Brain microvascular endothelial cell (primary cell): ENCODE measurements at places on chromosomes 5 and 9.
A peak's percentile ranks its signal among the peaks of the same experiment; 100 is the strongest.

DNA sequence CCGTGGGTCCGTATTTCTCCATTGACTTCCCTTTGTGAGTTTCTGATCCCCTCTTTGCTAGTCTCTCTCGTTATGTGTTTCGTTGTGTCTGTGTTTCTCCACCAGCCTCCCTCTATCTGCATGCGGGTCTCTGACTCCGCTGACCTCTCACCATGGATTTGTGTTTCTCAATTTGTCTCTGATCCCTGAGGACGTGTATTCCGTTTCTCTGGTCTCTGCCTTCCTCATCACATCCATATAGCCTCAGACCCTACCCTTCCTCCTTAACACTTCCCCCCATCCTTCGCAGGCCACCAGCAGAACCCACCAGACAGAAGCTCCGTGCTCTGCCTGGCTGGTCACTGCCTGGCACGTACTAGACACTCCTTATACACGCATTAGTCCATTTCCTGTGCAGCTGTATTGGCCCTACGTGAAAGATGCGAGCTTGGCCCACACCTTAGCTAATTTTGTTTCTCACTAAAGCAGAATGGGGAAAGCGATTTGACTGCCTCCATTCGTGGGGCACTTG is 631 bp downstream of the B4GALT7 start:
- DNase-seq = peak; percentile 28

GRCh38 chr9:95093586-95093985 is 223.9 kb downstream of the FANCC start:
- DNase-seq = no peak

DNA sequence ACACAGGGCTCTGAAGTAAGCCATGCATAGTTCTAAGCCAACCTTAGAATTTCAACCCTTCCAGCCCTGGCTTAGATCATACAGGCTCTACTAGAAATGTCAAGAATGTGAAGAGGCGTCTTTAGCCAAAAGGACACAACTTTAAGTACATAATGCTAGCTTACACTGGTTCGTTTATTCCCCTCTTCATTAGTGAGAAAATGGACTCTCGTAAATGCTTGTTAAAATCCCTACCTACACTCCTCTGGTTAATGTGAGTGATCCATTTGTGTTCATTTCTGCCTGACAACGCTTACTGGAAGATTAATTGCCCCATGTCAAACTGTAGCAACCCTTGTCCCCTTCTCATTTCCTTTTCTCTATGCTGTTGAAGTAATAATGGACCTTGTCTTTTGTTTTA is 149.3 kb upstream of the POU5F2 start:
- DNase-seq = no peak

DNA sequence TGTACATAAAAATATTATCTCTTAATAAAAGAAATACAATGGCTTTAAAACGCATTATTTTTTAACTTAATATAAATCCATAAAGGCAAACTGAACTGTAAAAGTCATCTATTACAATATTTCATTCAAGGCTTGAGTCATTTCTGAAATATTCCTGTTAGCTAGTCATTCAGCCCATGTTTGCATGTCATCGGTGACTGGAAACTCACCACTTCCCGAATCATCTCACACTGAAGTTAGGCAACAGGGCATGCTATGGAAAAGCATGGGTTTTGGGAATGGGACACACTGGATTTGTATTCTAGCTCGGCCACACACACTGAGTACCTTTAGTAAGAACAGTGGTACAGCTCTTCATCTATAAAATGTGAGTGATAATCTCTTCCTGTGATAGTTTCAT is 691.1 kb upstream of the C9orf72 start:
- DNase-seq = peak; percentile 55

- DNase-seq = peak; percentile 53
Observed at GRCh38 chr9:113587471-113588031, 124.0 kb downstream of the RGS3 start.

DNA sequence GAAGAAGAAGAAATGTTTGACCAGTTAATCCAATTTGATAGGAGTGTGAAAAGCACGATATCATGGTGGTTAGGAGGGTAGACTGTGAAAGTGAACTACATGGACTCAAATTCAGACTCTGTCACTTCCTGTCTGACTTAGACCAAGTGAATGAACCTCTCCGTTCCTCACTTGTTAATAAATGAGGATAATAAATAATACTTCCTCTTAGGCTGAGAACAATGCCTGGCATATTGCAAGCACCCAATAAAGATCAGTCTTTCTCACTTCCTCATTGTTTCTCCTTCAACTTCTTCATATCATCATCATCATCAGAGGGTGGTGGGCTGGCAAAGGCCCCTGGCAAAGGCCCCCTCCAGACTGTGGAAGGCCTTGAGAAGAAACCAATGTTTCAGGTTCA is 148.7 kb downstream of the CDK5RAP2 start:
- no peak for DNase-seq

DNA sequence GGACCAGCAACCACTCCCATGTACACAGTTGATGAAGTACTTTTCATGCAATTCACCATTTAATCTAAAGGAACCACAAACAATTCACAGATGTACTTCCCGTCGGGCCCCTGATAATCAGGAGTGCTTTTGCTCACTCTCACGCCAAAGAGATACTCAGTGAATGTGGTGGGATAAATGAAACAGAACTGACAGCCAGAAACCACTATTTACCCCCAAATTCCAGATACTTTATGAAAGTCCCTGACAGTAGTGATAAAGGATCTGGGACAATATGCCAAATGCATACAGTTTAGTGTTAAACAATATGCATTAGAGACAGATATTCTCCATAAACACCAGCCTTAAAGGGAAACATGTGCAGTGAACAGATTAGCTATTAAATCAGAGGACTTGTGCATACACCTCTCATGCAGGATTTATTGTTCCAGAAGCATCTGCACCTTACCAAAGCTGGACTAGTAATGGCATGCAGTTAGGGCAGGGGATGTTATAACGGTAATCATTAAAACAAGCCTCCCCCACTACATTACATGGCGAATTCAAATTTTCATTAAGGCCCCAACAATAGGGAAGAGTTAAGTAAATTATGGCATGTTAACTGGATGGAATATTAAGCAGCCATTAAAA is 74.0 kb upstream of the SLC25A51 start:
- no peak for DNase-seq

GRCh38 chr9:20333991-20334390 is 288.3 kb downstream of the MLLT3 start:
- DNase-seq = no peak

DNA sequence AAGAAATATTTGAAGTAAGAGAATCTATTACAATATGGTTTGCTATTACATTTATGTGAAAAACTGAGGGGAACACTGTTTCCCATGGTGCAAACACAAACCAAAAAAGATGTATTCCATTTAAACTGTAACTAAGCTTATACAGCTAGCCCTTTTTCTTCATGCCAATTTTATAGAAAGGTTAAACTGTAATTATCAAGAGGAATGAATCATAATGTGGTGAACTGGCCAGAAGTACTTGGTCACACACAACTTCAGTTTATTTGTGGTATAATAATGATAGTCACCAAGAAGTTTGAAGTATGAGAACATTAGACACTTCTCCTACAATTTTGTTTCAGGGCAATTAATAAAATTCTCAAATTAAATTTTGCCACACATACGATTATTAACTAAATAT is 177.9 kb downstream of the XRCC4 start:
- DNase-seq = no peak

DNA sequence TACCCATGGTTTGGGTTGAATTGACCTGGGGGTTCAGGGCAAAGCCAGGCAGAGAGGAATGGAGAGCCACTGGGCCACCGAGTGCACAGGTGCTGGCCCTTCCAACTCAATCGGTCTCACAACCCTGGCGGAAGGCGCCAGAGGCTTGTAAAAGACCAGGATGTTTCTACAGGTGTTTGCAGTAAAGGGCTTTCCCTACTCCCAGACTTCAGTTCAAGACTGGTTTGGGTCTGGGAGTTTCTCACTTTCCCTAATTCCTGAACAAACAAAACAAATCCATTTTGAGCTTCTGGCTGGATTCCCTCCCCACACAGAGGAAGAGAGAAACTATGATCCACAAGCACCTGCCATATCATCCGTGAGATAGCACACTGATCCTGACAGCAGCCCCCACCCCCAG is 125.2 kb upstream of the KLF4 start:
- no peak for DNase-seq

GRCh38 chr9:122133984-122134535 is 25.5 kb downstream of the NDUFA8 start:
- no peak for DNase-seq

DNA sequence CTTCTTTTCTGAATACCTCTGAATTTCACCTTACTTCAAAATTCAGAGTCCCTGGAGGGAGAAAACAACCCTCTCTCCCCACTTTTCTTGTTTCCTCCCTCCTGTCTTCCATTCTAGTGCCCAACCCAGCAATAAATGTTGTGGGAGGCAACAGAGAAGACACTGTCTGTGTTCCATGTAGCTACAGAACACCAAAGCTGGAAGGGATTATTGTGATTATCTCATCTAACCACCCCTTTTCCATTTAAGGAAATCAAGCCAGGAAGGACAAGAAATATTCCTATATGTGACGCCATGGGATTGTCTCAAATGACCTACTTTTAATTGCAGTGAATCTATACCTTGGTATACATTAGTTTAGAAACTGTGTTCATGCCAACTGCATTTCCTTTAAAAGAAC is 476.6 kb upstream of the TNC start:
- peak; percentile 42 for DNase-seq

DNA sequence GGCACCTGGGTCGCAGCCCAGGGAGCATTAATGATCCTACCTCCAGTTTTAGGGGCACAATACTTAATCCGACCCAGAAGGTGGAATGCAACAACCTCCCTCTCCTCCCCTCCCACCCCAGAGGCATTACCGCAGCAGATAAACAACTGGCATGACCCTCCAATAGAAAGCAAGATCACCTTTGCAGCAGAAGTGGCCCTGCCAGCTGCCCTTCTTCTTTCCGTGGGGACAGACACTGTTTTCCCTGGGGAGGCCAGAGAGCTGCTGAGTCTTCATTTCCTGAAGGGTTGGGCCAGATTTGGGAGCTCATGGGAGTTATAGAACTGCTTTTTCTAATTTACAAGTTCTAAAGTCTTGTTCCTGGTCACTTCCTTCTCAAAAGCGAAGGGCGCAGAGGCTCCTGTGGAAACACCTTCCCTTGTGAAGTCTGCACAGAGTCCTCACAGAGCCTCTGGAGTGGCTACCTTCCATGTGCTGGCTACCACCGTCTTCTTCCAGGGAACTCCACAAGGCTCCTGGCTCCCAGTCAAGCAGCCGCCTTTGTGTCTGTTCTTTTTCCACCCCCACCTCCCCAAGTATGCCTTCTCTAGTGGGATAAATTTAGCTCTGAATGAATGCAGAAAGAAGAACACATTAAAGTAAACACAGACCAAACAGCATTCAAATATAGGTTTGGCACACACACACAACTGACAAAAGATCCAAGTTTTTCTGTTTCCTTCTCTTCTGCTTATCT is 8.0 kb upstream of the PALM2AKAP2 start:
- no peak for DNase-seq

DNA sequence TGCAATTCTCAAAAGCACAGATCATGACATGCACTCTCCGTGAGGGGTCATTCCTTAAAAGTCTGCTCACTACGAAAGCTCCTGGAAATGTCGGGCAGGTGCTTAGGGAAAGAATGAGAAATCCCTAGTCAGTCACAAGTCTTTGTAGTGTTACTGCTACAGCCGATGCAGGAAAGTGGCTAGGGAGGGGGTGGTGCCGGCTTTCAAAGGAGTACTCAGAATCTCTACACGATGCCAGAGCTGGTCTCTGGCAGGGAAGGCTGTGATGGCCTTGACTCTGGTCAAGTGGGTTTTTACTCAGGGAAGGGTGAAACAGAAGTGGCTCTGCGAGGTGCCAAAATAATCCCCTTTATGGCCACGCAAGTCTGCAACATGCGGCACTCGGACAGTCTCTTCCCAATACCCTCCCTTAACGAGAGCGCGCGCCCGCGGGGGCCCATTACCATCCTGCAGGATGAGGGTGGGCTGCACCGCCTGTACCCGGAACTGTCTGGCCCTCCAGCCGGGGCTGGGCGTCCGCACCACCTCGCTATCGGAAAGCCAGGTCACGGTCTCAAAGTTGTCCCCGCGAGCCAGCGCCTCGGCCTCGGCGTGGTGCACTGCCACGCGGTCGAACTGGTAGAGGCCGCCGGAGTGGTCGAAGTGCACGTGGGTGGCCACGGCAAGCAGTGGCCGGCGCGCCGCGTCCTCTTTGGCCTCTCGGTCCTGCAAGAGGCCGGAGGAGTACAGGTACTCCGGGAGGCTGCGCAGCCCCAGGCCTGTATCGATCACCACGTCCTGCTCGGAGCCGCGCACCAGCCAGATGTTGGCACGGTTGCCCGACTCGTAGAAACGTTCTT is 956 bp downstream of the MBLAC2 start:
- peak; percentile 28 for DNase-seq

DNA sequence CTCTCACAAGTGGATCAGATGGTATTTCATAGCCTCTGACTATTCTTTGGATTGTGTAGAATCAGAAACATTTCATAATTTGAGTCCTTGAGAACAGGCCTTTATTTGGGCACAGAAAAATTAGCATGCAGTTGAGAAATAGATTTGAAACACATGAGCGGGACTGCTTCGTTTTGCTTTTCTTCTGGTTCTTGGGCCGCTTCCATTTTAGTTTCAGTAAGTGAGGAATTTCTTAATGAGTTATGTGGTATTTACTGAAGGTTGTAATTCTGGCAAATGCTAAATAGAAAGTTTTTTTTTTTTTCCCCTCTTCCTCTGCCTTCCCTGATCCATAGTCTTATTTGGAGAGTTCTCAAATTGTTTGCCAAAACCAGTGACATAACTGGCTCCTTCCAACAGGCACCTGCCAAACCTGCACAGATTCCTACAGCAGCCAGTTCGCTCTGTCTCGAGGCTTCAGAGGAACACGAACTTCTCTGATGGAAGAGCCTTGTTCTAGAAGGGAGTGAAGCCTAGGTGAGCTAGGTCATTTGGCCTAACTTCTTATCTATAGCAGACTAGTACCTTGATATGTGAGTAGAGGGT is 71.2 kb upstream of the SLC28A3 start:
- no peak for DNase-seq

GRCh38 chr5:1032011-1032410 is 23.4 kb downstream of the NKD2 start:
- DNase-seq = no peak

GRCh38 chr5:103232393-103232999 is 26.1 kb upstream of the MACIR start:
- peak; percentile 58 for DNase-seq

DNA sequence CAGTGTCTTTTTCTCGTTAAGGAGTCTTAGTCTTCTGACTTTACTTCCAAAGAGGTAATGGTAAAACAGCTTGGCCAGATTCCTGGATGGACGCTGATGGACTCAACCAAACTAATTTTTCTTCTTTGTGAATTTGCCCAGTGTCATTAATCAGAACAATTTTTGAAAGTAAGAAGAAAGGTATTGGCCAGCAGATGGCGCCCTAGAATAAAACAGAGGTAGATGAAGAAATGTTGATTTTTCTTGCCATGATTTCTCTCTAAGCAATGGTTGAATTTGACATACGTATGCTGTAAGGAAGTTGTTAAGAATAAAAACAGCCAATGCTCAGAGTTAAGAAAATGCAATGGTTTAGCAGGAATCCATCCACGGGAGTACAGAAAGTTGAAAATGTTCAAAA is 500.0 kb downstream of the DIRAS2 start:
- peak; percentile 51 for DNase-seq
